CD8-positive, alpha-beta memory T cell (primary cell): ENCODE measurements at places on chromosomes 11 and 22. TPM values are rescaled to one million over a fixed set of nuclear protein-coding genes. Genes with fewer than 3 reads are reported as not detected.

GRCh38 chr22:19352766-19353165 lies 61.2 kb upstream of the CLTCL1 start:
- no peak for DNase-seq
- no peak overlapping the region for H3K27ac ChIP-seq
- H3K36me3 ChIP-seq, result peaks cover 65% of the 10 kb centered on the region
- H3K4me3 ChIP-seq, result no peak overlapping the region
- no peaks in the 10 kb centered on the region for H3K27me3 ChIP-seq

DNA sequence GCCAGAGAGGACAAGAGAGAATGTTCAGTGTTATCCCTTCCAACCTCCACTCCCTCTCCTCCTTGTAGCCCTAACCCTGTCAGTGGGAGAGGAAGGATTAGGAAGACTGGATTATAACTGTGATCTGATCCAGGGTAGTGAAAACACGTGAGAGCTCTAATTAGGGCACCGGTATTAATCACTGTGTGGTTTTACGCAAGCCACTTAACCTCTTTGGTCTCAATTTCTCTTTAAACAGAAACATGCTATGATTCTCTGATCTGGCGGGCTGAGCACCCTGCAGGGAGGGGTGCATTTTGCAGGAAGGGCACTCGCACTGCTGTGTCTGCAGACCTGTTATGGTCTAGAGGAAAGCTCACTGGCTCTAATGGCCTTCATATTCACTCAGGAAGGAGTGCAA lies 11.5 kb downstream of the RPL27A start:
- H3K4me3 ChIP-seq, result no peak overlapping the region
- no peaks in the 10 kb centered on the region for H3K27me3 ChIP-seq
- H3K4me1 ChIP-seq, result peaks cover 4% of the 10 kb centered on the region

- no peak for DNase-seq
- H3K27ac ChIP-seq, result no peak overlapping the region
- no peaks in the 10 kb centered on the region for H3K36me3 ChIP-seq
- peaks cover 11% of the 10 kb centered on the region for H3K27me3 ChIP-seq
Observed at GRCh38 chr22:22098457-22099193, 116.0 kb upstream of the TOP3B start.

Gene NCAPH2
- total RNA-seq, result 155 TPM

- DNase-seq, result no peak
- H3K27ac ChIP-seq, result no peak overlapping the region
- H3K4me3 ChIP-seq, result no peak overlapping the region
- no peaks in the 10 kb centered on the region for H3K36me3 ChIP-seq
- no peaks in the 10 kb centered on the region for H3K27me3 ChIP-seq
Observed at GRCh38 chr11:126403658-126404057, 48.2 kb downstream of the ST3GAL4 start.

Gene PKP3
- not detected for total RNA-seq

Gene PANX2
- total RNA-seq, result 1.8 TPM

Gene ARHGEF17
- not detected for total RNA-seq

GRCh38 chr11:66907751-66908630 lies 50.2 kb downstream of the PC start:
- no peaks in the 10 kb centered on the region for H3K4me1 ChIP-seq
- no peaks in the 10 kb centered on the region for H3K36me3 ChIP-seq
- H3K27ac ChIP-seq, result no peak overlapping the region
- no peak overlapping the region for H3K4me3 ChIP-seq
- H3K27me3 ChIP-seq, result no peaks in the 10 kb centered on the region
- DNase-seq, result no peak

DNA sequence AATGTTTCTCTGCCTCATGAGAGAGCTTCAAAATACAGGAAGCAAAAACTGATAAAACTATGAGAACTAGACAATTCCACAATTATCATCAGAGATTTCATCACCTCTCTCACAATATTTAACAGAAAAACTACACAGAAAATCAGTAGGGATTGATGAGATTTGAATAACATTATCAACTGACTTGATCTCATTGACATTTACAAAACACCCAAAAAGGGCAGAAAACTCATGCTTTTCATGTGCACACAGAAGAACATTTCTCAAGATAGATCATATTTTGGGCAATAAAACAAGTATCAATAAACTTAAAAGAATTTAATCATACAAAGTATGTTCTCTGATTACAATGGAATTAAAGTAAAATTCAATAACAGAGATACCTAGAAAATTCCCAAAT lies 35.6 kb downstream of the BTBD10 start:
- H3K27ac ChIP-seq, result no peak overlapping the region
- H3K36me3 ChIP-seq, result no peaks in the 10 kb centered on the region
- no peaks in the 10 kb centered on the region for H3K27me3 ChIP-seq
- no peak for DNase-seq

- H3K4me1 ChIP-seq, result peaks cover 15% of the 10 kb centered on the region
- peak overlapping the region; percentile 84 for H3K4me3 ChIP-seq
- no peaks in the 10 kb centered on the region for H3K27me3 ChIP-seq
Observed at GRCh38 chr22:50531962-50532674, 2.3 kb upstream of the TYMP start.

Gene MMP1
- not detected for total RNA-seq

DNA sequence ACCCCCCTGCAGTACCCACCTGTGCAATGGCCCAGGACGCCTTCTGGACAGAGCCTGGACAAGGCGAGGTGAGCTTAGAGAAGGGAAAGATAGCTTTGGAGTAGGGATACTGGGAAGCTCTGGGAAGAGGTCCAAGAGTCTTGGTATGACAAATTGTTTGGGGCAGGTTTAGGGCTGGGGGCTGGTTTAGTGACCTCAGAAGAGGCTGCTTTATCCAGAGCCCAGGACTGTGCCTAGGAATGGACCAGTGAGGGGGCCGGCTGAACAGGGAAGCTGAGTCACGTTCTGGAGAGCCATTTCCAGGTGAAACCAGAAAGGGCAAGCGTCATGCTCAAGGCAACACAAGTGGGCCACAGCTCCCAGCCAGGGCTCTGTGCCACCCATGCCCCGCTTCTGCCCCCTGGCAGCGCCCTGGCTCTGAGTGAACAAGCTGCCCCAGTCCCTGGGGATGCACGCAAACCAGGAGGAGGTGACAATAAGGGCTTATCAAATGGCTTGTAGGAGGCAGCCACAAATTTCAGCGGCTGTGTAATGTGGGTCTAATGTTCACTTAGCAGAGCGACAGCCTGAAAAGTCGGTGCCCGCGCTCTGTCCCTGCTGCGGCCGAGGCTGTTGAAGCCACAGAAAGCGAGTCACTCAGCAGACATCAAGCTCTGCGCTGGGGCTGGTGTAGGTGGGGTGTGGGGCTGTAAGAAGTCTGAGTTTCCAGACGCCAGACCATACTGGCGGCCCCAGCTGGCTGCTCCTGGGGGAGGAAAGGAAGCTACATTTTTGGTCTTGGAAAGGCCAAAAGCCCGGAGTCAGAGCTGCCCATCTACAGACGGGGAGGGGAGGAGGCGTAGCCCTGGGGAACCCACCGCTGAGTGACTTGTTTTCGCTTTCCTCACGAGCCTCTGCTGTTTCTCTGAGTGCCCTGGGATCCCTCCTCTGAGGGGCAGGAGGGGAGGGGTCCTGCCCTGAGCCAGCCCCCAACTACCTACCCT lies 18.3 kb upstream of the SYT7 start:
- no peak overlapping the region for H3K27ac ChIP-seq
- no peak for DNase-seq
- H3K36me3 ChIP-seq, result no peaks in the 10 kb centered on the region

GRCh38 chr11:23759489-23759888 lies 737.4 kb upstream of the LUZP2 start:
- H3K4me3 ChIP-seq, result no peak overlapping the region
- H3K27ac ChIP-seq, result no peak overlapping the region
- no peak for DNase-seq
- H3K4me1 ChIP-seq, result no peaks in the 10 kb centered on the region
- no peaks in the 10 kb centered on the region for H3K36me3 ChIP-seq

DNA sequence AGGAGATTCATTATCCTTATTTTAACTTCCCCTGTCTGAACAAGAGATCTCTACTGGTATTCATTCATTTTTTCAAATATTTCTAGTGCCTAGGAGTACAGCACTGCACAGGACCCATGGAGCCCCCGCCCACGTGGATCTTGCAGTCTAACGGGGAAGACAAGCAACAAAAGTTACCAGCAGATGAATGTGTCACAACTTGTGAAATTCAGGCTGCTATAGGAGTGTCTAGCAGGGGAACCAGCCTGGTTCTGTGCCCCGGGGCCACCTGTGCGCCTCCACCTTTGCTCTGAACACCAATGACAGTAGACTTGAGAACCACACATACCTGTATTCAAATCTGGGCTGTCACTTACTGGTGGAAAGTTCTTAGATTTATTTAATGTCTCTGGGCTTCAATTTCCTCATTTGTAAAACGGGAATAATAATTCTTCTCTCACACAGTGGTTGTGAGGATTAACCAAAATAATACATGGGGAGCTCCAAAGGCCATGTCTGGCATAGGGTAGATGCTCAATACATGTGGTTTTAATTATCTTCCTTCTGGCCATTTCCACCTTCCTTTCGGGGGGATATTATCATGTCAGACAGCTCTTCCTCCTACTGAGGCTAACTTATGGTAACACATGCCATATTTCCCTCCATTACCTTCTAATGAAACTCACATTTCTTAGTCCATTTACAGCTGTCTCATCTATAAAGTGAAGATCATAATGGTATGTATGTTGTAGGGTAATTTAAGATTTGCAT lies 17.8 kb downstream of the POU2AF1 start:
- H3K4me1 ChIP-seq, result no peaks in the 10 kb centered on the region
- no peaks in the 10 kb centered on the region for H3K27me3 ChIP-seq
- no peak for DNase-seq
- no peak overlapping the region for H3K4me3 ChIP-seq
- no peak overlapping the region for H3K27ac ChIP-seq

DNA sequence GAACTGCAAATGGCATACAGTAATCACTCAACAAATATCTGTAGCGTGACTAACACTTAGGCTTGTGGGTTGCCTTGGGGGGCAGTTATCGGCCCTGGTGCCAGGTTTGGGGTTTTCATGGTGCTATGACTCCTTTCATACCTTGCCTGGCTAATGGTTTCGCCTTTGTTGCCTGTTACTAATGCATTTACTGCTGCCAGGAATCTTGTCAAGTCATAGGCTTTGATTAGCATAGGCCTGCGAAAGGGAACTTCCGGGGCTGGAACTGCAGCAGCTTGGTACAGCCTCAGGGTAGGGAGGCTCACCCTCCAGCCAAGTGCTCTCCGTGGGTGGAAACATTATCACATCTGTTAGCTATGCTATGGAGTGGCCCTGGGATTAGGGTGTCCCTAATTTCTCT lies 13.2 kb downstream of the SLC25A18 start:
- H3K4me1 ChIP-seq, result no peaks in the 10 kb centered on the region
- H3K27me3 ChIP-seq, result no peaks in the 10 kb centered on the region
- no peak overlapping the region for H3K27ac ChIP-seq
- no peak for DNase-seq
- no peaks in the 10 kb centered on the region for H3K36me3 ChIP-seq

Gene KCNK4
- not detected for total RNA-seq

GRCh38 chr11:115760461-115761320 lies 256.5 kb upstream of the CADM1 start:
- no peaks in the 10 kb centered on the region for H3K4me1 ChIP-seq
- DNase-seq, result no peak
- no peak overlapping the region for H3K4me3 ChIP-seq
- no peaks in the 10 kb centered on the region for H3K27me3 ChIP-seq

- no peak overlapping the region for H3K27ac ChIP-seq
- no peak overlapping the region for H3K4me3 ChIP-seq
- DNase-seq, result no peak
- no peaks in the 10 kb centered on the region for H3K36me3 ChIP-seq
- no peaks in the 10 kb centered on the region for H3K27me3 ChIP-seq
Observed at GRCh38 chr11:121437686-121438078, 14.4 kb upstream of the SORL1 start.

DNA sequence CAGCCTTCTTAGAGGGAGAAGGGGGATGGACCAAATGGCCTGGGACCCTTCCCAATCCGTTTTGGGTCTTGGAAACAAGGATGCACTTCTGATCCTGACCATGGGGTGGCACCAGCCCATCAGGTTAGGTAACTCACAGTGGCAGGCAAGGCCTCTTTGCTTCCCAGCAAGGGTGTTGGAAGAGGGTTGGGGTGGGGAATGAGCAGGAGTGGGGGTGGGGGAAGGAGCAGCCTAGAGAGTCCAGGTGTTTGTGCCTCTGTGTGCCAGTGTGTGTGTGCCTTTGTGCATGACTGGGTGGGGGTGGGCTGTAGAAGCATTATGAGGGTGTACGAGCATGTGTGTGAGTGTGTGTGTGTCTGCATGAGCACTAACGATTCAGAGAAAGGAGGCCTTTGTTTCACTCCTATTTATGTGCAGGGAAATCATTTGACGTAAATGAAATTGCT lies 213.1 kb downstream of the INSC start:
- no peak overlapping the region for H3K4me3 ChIP-seq
- DNase-seq, result no peak
- no peaks in the 10 kb centered on the region for H3K36me3 ChIP-seq
- no peak overlapping the region for H3K27ac ChIP-seq
- H3K27me3 ChIP-seq, result no peaks in the 10 kb centered on the region

GRCh38 chr11:89529626-89530380 lies 38.6 kb upstream of the NOX4 start:
- H3K27ac ChIP-seq, result no peak overlapping the region
- H3K4me3 ChIP-seq, result no peak overlapping the region
- no peak for DNase-seq
- no peaks in the 10 kb centered on the region for H3K36me3 ChIP-seq
- H3K4me1 ChIP-seq, result no peaks in the 10 kb centered on the region

DNA sequence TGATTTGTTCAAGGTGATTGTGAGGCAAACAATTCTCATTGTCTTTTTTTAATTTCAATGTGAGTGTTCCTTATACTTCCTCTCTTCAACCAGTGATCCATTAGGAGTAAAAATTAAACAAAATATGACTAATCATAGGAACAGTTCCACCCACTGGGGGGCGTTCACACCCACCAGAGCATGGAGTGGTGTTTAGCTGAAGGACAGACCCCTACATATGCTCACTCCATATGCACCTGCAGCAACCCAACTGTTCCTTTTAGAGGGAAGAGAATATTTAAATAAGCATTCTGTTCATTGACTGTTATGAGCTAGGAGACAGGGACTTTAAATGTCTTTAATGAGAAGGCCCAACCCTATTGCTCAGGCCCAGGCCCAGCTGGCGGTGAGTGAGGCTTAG lies 78.7 kb upstream of the DRD2 start:
- H3K4me1 ChIP-seq, result no peaks in the 10 kb centered on the region
- H3K4me3 ChIP-seq, result no peak overlapping the region
- no peaks in the 10 kb centered on the region for H3K36me3 ChIP-seq
- no peaks in the 10 kb centered on the region for H3K27me3 ChIP-seq
- DNase-seq, result no peak

Gene SGSM1
- total RNA-seq, result 0.31 TPM

GRCh38 chr11:13552784-13553183 lies 57.0 kb upstream of the PTH start:
- H3K36me3 ChIP-seq, result no peaks in the 10 kb centered on the region
- H3K27ac ChIP-seq, result no peak overlapping the region
- H3K27me3 ChIP-seq, result no peaks in the 10 kb centered on the region
- DNase-seq, result no peak
- H3K4me1 ChIP-seq, result no peaks in the 10 kb centered on the region
- H3K4me3 ChIP-seq, result no peak overlapping the region

Gene OR4D5
- total RNA-seq, result not detected

GRCh38 chr11:650482-650881 lies 13.4 kb downstream of the DRD4 start:
- no peaks in the 10 kb centered on the region for H3K4me1 ChIP-seq
- H3K27me3 ChIP-seq, result no peaks in the 10 kb centered on the region
